Stimulated activated CD4-positive, alpha-beta T cell treated with anti-CD3 and anti-CD28 coated beads, Interleukin-15, amount 100 ng/mL, for 24 hours (primary cell): ENCODE measurements at places on chromosomes 16 and 17.

DNA sequence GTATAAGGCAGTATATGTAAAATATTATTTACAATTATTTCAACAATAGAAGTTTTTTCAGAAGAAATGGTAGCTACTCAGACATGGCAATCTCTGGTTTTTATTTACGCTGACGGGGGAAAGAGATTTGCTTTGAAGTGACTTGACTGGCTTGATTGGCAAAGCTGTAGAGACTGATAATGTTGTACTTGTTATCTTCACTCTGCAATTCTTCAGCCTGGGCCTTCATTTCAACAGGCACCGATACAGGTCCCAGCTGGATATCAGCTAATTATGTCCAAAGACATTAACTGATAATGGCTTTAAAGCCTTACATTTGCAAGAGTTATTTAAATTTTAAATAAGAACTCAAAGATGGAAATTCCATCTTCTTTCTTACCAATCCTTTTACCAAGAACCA is 151.4 kb upstream of the HS3ST3A1 start:
- no peak for DNase-seq

DNA sequence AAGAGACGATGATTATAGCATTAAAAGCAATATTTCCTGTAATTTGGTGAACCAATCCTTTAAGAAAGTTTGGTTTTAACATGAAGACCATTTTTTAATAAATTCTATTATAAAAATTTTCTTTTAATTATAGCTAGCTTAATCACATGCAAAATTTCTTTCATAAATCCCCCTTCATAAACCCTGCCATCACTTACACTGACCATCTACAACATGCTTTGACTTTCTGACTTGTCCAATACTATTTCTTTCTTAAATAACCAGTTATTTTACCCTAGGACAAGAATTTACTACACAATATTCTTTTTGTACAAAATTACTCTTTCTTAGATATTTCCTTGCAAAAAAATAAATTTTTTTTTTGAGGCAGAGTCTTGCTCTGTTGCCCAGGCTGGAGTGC is 1334.8 kb downstream of the CDH11 start:
- DNase-seq: no peak

DNA sequence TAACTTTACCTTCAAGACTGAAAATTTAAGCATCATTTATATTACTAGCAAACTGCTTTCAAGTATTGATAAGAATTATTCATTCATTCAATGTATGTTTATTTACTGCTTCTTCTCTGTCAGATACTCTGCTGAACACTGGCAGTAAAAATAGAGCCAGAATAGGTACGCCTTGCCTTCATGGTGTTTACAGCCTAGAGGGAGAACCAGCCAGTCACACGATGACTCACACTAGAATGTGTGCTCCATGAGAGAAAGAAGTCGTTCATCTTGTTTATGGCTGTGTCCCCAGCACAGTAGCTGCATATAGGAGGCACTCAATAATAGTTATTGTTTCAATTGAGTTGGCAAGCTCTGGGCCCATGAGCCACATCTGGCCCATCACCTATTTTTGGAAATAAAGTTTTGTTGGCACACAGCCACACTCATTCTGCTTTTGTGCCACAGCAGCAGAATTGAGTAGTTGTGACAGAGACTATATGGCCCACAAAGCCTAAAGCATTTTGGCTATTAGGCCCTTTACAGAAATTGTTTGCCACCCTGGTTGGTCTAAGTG is 84.2 kb downstream of the TMC6 start:
- DNase-seq: no peak

DNA sequence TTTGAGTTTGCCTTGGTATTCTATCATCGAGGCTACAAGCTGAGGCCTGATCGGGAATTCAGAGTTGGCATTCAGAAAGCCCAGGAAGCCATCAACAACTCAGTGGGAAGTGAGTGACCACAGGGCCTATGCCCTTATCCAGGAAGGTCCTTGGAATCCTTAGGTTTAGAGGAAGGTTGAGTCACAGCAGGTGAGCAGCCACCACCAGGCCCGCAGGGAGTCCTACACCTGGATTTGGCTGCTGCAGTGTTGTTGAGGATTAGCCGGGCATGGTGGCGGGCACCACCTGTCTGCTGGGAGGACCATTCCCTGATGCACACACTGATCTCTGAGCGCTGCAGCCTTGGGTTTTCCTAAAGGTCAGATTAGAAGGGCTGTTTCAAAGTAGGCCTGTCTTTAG is 5.2 kb downstream of the ODAD4 start:
- DNase-seq: no peak

DNA sequence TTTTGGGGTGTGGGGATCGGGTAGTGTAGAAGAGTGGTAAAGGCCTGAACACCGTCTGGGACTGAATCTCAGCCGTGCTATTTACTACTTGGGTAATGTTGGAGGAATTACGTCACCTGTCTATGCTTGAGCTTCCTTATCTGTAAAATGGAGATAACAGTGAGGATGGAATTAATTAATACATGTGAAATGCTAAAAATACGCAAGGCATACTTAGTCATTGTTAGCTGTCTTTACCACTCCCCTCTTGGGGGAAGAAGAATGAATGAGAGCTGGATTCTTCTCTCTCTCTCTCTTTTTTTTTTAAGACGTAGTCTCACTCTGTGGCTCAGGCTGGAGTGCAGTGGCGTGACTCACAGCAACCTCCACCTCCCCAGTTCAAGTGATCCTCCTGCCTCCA is 41.1 kb upstream of the TANGO6 start:
- DNase-seq: no peak

DNA sequence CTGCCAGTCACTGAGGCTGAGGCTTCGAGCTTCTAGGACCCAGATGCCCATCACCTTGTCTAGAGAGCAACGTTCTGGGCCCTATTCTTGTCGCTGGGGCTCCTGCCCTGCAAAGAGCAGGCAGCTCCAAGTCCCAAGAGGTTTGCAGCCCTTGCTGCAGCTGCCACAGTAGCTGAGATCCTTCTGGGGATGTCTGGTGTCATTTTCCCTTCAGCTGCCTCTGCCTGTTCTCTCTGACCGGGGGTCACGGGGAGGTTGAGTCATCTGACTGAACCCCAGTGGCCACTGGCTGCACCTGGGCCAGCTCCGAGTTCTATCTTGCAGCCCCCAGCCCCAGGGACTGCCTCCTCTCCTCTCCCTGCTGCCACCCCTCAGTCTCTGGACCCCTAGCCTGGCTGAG is 4.9 kb downstream of the WSCD1 start:
- DNase-seq: no peak

- peak; percentile 72 for DNase-seq
Observed at GRCh38 chr17:8192070-8192815, 2.3 kb upstream of the BORCS6 start.

DNA sequence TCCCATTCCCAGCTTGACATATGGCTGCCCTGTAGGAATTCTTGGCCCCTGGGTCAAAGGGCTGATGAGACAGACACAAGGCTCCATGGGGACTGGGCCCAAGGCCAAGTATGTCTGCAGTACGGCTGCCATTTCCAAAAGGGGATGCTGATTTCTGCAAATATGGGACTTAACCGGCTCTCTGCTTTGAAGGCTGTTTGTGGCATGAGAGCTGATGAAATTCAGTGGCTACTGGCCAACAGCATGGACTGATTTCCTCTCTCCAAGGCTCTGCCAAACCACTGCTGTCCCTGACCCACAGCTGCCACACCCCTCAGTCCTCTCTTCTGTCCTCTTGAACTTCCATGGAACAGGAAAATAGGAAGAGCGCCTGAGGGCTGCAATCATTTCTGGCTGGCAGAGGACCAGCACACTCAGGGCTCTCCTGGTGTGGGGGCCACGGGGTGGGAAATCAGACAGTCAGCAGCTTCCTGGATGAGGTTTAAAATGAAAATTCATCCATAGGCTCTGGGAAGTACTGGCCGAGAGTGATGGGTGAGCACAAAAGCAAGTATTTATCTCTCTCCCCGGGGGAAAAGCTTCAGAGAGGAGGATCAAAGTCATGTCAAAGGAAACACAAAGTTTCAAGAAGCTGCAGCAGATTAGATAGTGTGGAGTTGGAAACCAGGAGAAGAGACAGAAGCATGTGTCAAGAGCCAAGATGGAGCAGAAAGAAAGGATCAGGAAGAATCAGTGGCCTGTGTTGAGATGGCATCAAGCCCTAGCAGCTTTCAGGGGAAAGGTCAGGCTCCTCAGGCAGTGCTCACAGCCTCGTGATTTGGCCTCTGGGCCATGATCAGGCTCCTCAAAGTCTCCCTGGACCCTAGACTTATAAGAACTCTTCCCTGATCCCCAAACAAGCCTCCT is 64.1 kb upstream of the SREBF1 start:
- no peak for DNase-seq

GRCh38 chr17:80667462-80668277 is 123.0 kb downstream of the RPTOR start:
- no peak for DNase-seq

DNA sequence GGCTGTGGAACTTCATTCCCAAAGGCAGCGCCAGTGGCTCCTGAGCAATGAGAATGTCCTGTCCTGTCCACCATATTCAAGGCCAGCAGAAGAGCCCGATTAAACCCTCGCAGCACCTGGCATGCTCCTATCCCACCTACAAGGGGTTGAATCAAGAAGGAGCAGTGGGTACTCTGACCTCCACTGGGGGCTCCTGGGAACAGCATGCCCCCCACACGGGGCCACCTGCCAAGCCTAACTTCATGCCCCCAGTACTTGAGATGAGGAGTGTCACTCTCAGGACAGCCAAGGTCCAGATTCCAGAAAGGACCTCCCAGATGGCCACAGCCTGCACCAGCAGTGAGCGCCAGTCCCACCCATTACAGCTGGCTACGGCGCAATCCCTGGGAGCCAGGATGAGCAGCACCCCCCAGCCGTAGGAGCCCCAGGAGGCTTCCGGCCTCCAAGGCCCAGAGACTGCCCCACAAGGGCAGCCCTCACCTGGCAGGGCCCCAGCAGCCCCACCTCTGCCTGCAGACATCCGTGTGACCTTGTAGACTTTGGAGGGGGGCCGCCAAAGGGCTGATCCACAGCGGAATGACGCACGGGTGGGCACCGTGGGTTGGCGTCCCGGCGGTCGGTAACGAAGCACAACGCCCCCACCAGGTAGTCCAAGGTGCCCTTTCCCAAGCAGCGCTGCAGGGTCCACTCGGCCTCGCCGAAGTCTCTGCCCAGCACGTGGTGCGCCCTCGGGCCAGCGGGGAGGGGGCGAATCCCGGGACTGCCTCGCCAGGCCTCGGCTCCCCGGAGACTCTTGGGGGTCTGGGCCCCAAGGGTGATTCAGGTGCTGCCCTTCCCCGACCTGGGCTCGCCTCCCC is 1.0 kb upstream of the MPDU1 start:
- DNase-seq: no peak

GRCh38 chr16:1103636-1103980 is 7.6 kb upstream of the C1QTNF8 start:
- DNase-seq: no peak

GRCh38 chr16:67091906-67092566 is 17.7 kb upstream of the PHAF1 start:
- DNase-seq: no peak

DNA sequence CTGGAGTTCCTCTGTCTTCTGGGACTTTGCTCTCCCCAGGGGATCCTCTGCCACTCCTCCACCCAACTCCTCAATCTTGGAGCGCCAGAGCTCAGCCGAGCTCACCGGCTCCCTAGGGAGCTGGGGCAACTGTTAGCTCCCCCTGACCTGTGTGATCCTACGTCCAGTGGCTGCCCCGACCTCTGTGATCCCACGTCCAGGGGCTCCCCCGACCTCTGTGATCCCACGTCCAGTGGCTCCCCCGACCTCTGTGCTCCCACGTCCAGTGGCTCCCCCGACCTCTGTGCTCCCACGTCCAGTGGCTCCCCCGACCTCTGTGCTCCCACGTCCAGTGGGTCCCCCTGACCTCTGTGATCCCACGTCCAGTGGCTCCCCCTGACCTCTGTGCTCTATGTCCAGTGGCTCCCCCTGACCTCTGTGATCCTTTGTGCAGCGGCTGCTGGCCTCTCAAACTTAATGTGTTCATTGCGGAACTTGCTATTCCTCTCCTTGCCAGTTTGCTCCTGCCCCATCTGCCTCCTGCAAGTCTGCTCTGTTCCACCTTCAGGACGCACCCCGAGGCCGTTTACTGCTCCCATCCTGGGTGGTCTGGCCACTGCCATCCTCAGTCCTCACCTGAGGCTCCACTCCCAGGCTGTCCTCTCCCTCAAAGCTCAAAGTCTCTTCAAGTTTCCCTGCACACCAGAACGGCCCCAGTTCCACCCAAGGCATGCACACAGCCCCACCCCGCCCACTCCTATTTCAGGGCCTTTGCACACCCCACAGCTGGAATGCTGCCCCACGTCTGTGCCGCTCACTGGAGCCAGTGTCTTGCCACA is 2.8 kb downstream of the VPS9D1 start:
- DNase-seq: no peak

GRCh38 chr17:59846394-59847165 is 46.2 kb downstream of the TUBD1 start:
- DNase-seq: peak; percentile 29

- no peak for DNase-seq
Observed at GRCh38 chr17:1934901-1935300, 90.2 kb downstream of the RTN4RL1 start.

GRCh38 chr17:3667366-3668278 is 756 bp downstream of the TAX1BP3 start:
- no peak for DNase-seq

- no peak for DNase-seq
Observed at GRCh38 chr17:40551879-40552768, 13.1 kb downstream of the CCR7 start.

DNA sequence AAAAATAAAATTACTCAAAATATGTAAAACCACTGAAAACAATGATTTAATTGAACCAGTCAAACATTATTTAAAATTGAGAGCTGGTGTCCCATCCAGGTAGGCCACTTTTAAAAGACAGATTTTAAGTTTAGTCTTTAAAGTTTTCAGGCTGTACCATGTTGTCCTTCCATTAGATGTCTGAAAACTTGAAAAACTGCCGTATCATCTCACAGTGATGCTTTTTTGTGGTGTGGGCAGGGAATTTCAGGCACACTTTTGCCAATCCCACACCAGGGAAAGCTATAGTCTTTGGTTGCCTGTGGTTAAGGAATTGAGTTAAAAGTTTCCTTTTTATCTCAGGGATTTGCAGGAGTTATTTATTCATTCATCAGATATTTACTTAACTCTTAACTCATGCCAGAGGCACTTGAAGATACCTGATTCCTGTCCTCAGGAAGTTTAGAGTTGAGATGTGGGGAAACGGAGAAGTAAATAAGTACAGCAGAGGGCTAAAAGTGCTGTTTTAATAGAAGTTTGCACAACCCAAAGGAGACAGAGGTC is 3.2 kb downstream of the SNTB2 start:
- DNase-seq: no peak

DNA sequence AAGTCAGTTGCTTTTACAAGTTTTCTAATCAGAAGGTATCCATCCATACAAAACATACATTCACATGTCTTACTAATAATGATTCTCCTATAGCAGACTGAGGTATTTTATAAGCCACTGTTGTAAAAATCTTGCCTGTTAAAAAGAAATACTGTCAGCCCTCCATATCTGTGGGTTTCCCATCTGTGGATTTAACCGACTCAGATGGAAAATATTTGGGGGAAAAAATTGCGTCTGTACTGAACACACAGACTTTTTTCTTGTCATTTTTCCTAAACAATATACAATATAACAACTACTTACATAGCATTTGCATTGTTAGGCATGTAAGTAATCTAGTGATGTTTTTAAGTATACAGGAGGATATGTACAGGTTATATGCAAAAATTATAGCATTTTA is 90.4 kb downstream of the PARN start:
- DNase-seq: no peak
